Stimulated activated CD4-positive, alpha-beta T cell treated with anti-CD3 and anti-CD28 coated beads, Interleukin-2, amount 100 ng/mL, for 24 hours (primary cell): ENCODE measurements at places on chromosomes 2 and 18.
A peak's percentile ranks its signal among the peaks of the same experiment; 100 is the strongest.

DNA sequence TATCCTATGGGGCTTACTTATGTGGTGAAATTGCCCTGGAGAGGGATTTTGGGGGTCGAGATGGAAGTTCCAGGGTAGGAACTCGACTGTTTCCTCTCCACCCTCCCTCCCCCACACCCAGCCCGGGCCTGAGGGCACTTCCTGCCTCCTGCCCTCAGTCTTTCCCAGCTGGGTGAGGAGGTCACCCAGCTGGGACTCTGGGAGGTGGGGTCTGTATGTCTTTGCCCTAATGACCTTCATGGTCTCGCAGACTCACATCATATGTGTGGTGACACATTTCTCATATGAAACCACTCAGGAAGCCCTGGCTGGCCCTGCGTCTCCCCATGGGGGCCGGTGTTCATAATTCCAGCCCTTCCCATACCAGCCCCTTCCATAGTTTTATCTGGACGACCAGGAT, 12.4 kb downstream of the ATOH8 start:
- no peak for DNase-seq

GRCh38 chr2:101047075-101047766, 45.1 kb downstream of the RPL31 start:
- DNase-seq: no peak

GRCh38 chr2:65402780-65403528, 29.4 kb downstream of the SPRED2 start:
- no peak for DNase-seq

DNA sequence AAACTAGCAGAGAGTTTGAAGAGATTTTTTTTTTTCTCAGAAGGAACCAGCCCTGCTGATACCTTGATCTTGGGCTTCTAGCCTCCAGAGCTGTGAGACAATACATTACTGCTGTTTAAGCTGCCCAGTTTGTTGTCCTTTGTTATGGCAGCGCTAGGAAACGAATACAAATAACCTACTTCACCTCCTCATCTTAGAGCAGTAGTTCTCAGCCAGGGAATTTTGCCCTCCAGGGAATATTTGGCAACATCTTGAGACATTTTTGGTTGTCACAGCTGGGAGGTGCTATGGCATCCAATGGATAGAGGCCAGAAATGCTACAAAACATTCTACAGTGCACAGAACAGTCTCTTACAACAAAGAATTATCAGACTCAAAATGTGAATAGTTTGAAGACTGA, 43.9 kb upstream of the BCL11A start:
- no peak for DNase-seq

DNA sequence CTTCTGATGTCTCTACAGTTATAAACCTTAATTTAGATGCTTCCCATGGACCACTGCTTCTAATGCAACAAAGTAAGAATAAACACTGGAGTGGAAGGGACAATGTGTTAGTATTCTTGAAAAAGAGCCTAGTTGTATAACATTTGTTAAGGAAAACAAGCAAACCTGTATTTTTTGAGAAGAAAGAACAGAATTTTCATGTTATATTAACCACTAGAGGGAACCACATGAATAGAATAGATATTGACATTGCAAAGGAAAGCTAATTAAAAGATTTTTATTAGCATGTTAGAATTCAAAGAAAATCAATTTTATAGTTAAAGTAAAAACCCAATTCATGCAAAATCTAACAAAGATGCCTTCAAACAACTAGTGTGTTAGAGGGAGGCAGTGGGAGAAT, 151.2 kb upstream of the BARD1 start:
- DNase-seq: no peak

DNA sequence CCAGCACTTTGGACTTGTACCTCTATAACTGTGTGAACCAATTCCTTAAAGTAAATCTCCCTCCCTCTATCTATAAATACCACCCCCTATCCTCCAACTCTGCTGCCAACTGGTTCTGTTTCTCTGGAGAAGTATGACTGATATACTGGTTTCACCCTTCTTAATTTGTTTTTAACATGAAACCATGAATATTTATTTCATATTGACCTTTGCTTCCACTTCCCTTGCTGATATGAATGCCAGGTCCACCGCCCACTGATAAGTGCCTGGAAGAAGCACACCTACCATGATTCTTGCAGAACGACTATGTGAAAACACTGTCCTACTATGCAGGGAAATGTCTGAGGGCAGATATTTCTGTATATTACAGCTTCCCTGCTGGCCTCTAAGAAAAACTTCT, 131.6 kb downstream of the GAREM1 start:
- no peak for DNase-seq

DNA sequence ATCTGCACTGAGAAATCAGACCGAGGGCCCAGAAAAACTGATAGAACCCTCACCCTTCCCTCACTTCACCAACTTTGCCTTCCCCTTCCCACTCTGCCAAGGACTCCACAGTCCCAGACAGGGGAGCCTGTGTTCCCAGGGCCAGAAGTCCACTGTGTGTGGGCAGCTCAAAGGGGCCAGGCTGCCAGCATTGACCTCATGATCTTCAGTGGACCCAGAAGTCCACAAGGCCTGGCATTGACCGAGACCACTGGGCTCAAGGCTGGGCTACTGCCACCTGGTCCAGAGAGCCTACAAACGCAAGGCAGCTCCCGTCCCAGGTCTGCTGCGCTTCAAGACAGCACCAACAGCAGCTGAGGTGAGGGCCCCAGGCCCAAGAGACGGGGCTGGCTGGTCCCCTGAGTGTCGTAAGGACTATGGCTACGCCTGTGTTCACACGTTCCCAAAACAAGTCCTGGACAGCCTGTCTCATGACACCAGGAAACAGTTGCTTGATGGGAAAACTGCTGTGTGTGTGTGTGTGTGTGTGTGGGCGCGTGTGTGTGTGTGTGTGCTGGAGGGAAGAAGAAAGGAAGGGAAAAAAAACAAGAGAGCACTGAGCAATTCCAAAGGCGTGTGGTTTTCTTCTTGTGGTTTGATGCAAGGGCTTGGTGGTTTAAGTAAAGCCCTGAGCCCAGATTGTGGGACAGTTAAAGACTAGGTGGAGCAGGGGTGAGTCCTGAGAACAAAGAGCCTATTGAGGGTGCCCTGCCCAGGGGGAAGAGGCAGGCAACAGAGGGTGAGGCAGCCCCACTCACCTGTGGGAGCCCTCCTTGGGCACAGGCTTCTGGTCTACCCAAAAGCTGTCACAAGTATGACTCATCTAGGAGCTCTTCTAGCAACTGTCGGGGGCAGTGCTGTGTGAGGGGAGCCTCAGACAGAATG, 46.6 kb upstream of the ZBTB7C start:
- peak; percentile 37 for DNase-seq

GRCh38 chr2:20353241-20353992, 2.8 kb upstream of the PUM2 start:
- no peak for DNase-seq

- DNase-seq: no peak
These were observed 745.6 kb upstream of the RAB6C start for GRCh38 chr2:129233751-129234406.

DNA sequence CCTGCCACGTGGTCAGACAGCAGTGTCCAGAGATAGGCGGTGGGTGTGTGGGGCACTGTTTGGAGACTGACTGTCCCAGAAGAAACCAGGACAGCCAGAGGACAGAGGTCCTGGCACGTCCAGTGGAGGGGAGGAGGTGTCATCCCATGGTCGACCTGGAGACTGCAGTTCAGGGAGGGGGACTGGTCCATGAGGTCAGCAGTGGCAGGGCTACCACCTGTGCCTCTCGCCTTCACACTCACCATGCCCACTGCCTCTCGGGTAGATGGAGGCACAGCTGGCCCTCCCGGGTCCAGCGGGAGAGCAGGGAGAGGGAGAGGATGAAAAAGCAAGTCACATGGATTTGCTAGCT, 53.9 kb downstream of the INHBB start:
- DNase-seq: no peak
